Activated naive CD8-positive, alpha-beta T cell treated with anti-CD3 and anti-CD28 coated beads, Interleukin-2, amount 10 ng/mL, durations not matched to agents 7 days and 5 days (primary cell): ENCODE measurements at places on chromosomes 5 and 9. TPM values are rescaled to one million over a fixed set of nuclear protein-coding genes. Genes with fewer than 3 reads are reported as not detected.

GRCh38 chr5:123414974-123415373, 8.2 kb downstream of the CEP120 start:
- H3K4me3 ChIP-seq, result no peak overlapping the region
- no peak overlapping the region for H3K27ac ChIP-seq
- H3K4me1 ChIP-seq, result peaks cover 5% of the 10 kb centered on the region

DNA sequence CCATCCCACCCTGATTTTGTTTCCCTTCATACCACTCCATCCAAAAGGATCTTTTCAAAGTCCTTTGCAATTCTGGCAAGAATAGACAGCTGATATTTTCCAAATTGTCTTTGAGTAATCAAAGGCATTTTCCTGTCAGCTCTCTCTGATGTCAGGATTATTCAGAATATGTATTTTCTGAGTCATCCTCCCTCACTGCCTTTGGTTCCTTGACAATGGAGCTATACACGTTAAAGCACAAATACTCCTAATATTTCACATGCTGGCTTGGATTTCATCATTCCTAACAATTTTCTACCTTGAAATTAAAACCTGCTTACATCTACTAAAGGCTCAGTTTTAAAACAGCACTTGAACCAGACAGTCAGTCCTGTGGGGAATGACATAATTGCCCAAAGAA, 379.4 kb downstream of the GADD45G start:
- H3K36me3 ChIP-seq, result peaks cover 7% of the 10 kb centered on the region
- no peak for DNase-seq
- H3K4me1 ChIP-seq, result peaks cover 25% of the 10 kb centered on the region
- peaks cover 7% of the 10 kb centered on the region for H3K27me3 ChIP-seq
- no peak overlapping the region for H3K27ac ChIP-seq

- no peaks in the 10 kb centered on the region for H3K36me3 ChIP-seq
- H3K4me3 ChIP-seq, result no peak overlapping the region
- H3K27me3 ChIP-seq, result peaks cover 7% of the 10 kb centered on the region
Measured at GRCh38 chr9:14935964-14936363, 25.7 kb upstream of the FREM1 start.

- no peak overlapping the region for H3K4me3 ChIP-seq
- no peaks in the 10 kb centered on the region for H3K4me1 ChIP-seq
- H3K36me3 ChIP-seq, result no peaks in the 10 kb centered on the region
- no peak for DNase-seq
- no peak overlapping the region for H3K27ac ChIP-seq
Measured at GRCh38 chr9:85009251-85009650, 339.7 kb downstream of the NTRK2 start.

GRCh38 chr5:33840927-33841547, 50.8 kb downstream of the ADAMTS12 start:
- DNase-seq, result peak; percentile 42
- H3K36me3 ChIP-seq, result peaks cover 6% of the 10 kb centered on the region
- H3K27ac ChIP-seq, result peak overlapping the region; percentile 78
- H3K27me3 ChIP-seq, result peaks cover 9% of the 10 kb centered on the region
- H3K4me1 ChIP-seq, result peaks cover 27% of the 10 kb centered on the region

DNA sequence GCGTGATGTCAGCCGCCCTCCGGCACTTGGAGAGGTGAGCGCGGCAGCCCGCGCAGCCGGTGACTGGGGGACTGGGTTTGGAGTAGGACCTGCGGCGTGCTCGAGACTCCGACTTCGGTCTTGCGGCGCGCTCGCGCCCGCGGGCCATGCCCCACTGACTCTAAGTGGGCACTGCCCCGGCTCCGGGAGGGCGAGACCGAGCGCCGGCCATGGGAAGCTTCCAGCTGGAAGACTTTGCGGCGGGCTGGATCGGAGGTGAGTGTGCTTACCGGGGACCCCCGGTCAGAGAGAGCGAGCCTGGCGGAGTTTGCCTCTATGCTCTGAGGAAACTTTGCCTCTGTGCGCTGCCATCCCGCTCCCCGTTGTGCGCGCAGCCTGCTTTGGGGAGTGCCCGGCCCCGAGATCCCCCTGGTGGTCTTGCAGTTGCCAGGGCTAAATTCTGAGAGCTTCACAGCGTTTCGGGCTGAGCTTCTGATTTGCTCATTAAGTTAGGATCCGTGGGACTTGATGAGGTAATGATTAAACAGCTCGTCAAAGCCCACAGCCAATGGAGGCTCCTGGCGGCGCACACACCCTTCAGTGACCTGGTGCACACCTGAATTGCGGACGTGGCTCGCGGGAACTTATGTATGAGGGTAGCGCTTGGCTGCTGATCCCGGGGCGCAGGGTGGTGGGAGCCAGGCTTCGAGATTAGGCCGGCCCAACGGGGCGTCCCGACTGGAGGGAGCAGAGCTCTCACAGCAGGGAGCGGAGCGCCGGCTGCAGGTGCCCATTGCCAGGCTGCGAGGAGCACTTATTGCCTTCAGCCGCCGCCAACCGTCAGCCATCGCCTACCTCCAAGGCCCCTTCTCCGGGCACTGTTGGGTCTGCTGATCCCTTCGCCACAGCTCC, at the start of gene SLC25A48:
Gene SLC25A48, plus strand, starts transcription at position 25 of the 891 bp plus-strand sequence. Its CDS starts 185 bp downstream, at position 210.
- peaks cover 2% of the 10 kb centered on the region for H3K4me1 ChIP-seq
- H3K4me3 ChIP-seq, result peak within 1 kb of the TSS; percentile 13
- H3K36me3 ChIP-seq, result no peaks in the 10 kb centered on the region
- DNase-seq, result peak; percentile 48
- peaks cover 27% of the 10 kb centered on the region for H3K27me3 ChIP-seq

GRCh38 chr9:121399126-121399882, 29.3 kb upstream of the STOM start:
- H3K4me3 ChIP-seq, result no peak overlapping the region
- no peaks in the 10 kb centered on the region for H3K27me3 ChIP-seq
- no peak for DNase-seq
- no peak overlapping the region for H3K27ac ChIP-seq
- H3K36me3 ChIP-seq, result peaks cover 4% of the 10 kb centered on the region
- peaks cover 11% of the 10 kb centered on the region for H3K4me1 ChIP-seq

- no peak overlapping the region for H3K4me3 ChIP-seq
- H3K27me3 ChIP-seq, result no peaks in the 10 kb centered on the region
- peaks cover 8% of the 10 kb centered on the region for H3K4me1 ChIP-seq
- H3K27ac ChIP-seq, result no peak overlapping the region
- DNase-seq, result no peak
Measured at GRCh38 chr9:83423815-83424707, 114.1 kb downstream of the FRMD3 start.

CYLC2 gene
- total RNA-seq, result not detected

PCDHGA2 gene
- 0.08 TPM for total RNA-seq

ABL1 gene
- total RNA-seq, result 36.2 TPM

IL7R gene
- total RNA-seq, result 738 TPM

PDE8B gene
- total RNA-seq, result 0.23 TPM

RUSC2 gene
- total RNA-seq, result 2.3 TPM
